NAMALWA (cell line): ENCODE measurements at places on chromosomes 13 and 19.
A peak's percentile ranks its signal among the peaks of the same experiment; 100 is the strongest.

GRCh38 chr13:64130171-64130570 lies 2714.5 kb upstream of the PCDH20 start:
- peak; percentile 0 for DNase-seq

DNA sequence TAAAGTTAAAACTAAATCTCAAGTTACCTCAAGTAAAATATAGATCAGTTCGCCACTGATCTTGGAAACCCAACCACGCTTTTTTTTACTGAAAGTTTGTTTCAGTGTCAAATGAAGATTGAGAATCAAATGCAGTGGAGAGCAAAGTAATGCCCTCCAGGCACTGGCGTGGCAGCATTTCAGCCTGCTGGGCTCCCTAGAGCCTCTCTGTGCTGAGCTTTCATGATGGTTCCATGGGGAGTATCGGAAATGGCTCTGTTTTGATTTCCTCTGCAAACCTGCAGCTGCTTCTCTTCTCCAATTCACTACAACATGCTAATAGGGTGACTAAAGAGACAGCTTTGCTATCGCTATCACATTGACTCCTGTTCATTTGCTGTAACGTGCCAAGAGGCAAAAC lies 141.6 kb downstream of the FGF14 start:
- no peak for DNase-seq

DNA sequence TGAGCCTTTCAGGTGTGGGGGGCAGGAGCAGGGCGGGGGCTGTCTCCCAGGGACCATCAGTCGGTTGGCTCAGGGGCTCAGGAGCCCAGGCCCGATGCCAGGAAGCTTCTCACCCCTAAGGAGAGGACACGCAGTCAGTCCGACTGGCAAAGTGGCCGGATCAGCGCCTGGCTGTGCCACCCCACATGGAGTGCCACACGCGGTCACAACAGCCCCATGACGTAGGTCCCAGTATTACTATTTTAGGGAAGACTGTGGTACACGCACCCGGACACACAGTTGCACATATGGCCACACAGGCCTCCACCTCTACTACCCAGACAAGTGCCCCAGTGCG lies 29.3 kb upstream of the GRTP1 start:
- no peak for DNase-seq

DNA sequence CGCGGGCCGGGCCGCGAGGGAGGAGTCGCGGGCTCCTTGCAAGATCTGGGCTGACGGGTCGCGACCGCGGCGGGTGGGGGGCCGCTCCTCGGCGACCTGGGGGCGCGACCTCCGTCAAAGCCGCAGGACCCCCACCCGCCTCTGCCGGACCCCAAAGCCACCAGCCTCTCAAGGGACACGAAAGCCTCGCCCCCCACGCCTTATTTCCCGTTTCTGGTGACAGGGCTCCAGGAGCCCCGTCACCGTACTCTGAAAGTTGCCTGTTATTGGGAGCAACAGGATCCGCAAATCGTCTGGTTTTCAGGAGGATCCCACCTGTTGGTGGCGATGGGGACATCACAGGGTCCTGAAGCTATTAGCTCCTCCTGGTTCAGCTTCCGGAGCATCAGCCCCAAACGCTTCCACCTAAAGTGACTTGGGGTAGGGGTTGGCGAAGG lies 530 bp downstream of the MAU2 start:
- no peak for DNase-seq

GRCh38 chr13:94569615-94570014 lies 26.3 kb downstream of the TGDS start:
- no peak for DNase-seq

DNA sequence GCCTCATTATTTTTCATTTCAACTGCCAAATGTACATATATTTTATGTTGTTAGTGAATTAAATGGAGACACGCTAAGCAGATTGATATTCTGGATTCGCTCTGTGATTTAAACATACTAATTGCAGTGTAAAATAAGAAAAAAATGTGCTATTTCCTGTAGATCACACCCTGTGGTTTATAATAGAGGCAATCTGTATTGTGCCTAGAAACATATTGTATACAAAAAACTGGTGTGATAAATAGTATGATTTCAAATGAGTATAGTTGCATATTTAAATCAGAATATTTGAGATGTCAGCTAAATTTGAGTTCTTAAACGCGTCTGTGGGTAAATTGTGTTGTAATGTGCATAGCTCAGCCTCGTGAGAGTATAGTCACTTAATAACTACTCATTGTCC lies 643.9 kb downstream of the TBC1D4 start:
- DNase-seq = no peak

GRCh38 chr13:22082030-22082429 lies 411.2 kb downstream of the FGF9 start:
- DNase-seq = no peak

- no peak for DNase-seq
Observed at GRCh38 chr13:84136582-84136981, 254.3 kb upstream of the SLITRK1 start.

GRCh38 chr19:16208064-16208759 lies 10.5 kb downstream of the AP1M1 start:
- DNase-seq = no peak

DNA sequence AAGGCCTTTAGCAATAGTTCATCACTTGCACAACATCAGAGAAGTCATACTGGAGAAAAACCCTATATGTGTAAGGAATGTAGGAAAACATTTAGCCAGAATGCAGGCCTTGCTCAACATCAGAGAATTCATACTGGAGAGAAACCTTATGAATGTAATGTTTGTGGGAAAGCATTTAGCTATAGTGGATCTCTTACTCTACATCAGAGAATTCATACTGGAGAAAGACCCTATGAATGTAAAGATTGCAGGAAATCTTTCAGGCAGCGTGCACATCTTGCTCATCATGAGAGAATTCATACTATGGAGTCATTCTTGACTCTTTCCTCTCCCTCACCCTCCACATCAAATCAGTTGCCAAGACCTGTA lies 19.8 kb downstream of the ZNF583 start:
- no peak for DNase-seq

GRCh38 chr13:32905864-32906180 lies 110.4 kb upstream of the KL start:
- DNase-seq = no peak

GRCh38 chr19:10408511-10409283 lies 5.4 kb upstream of the CDC37 start:
- DNase-seq = peak; percentile 67

DNA sequence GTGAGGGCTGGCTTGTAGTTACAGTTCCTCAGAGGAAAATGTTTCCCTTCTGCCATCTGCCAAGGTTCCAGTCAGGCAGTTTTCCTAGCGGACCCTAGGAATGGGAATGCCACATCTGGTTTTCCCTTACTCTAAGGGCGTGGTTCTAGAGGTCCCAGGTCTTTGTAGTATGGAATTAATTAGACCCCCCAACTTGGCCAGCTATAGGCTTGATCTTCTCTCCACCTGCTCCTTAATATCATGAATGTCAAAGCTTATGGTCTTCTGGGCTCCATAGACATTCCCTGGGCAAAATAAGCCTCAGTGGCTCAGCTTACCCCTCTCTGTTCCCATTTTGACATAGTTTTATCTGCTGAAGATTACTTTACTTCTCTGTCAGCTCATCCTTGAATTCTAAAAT lies 70.0 kb downstream of the ZNF568 start:
- no peak for DNase-seq

DNA sequence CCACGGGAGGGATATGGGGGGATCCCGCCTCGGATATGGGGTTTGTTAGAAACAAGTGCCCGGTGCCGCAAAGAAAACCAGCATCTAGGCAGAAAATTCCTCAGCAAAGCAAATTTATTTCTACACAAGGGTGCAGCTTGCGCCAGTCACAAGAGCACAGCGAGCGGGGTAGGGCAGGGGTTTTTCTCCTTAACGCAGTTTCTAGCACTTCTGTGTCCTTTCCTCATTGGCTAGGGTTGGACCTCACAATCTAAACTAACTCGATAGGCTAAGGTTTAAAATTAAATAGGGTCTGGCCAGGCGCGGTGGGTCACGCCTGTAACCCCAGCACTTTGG lies 595 bp downstream of the ZNF440 start:
- no peak for DNase-seq

DNA sequence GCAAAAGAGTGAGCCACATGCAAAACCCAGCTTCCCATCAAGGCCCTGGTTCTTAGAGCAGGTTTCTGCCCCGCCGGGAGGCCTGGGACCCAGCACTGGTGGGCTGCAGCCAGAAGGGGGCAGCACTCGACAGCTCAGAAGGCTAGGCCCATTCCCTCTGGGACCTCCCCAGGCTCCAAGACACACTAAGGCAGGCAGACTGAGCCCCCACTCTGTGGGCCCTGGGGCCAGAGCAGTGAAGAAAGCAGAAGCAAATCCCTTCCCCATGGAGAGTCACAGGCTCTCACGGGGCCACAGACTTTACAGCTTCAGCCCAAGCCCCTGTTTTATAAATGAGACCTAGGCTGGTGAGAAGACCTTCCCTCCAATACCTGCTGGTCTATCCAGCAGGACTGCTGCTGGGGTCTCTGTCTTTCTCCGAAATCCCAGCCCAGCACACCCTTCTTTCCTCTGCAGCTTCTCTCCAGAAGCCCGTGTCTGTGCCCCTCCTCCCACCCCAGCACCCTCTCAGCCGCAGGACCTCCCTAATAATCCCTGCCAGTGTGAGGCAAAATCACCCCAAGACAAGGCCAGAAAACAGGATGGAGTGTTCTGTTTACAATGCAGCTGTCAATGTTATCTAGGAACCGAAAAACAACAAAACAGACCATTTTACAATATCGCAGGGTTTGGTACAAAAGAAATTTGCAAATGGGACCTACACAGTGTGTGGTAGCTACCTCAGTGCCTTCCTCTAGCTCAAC lies 109.3 kb downstream of the ABCC4 start:
- DNase-seq = peak; percentile 86

- no peak for DNase-seq
Observed at GRCh38 chr19:54352546-54352945, 12.2 kb downstream of the LAIR1 start.

- DNase-seq = no peak
Observed at GRCh38 chr13:38635030-38635429, 51.8 kb upstream of the FREM2 start.

DNA sequence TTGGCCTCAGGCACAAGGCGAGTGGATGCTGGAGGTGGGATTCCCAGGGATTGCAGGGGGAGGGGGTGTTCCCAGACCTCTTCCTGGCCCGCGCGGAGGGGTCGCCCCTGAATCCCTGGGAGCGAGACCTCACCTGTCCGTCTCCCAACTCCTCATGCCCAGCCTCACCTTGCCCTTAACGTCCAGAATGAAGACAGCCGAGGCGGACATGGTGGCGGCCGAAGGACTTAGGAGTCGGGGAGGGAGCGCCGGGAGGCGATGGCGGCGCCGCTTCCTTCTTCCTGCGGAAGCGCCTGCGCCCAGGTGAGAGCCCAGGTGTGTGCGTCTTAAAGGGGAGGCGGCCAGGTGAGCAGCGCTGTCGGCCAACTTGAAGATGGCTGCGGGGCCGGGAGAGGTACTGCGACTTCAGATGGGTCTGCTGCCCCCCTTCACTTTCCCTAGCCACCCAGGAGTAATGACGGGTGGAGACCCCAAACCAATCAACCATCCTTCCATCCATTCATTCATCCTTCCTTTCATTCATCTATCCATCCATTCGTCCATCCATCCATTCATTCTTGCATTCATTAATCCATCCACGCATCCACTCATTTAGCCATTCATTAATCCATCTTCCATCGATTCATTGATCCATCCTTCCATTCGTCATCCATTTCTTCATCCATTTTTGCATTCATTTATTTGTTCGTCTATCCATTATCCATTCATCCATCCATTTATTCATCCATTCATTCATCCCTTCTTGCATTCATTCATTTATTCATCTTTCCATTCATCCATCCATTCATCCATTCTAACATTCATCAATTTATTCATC lies at the start of gene AP1M2:
TSS of gene AP1M2 (minus strand) at position 291 of the 817 bp plus-strand sequence. CDS start at position 210, 81 bp downstream.
- no peak for DNase-seq

- no peak for DNase-seq
Observed at GRCh38 chr13:95745289-95745688, 68.3 kb downstream of the DNAJC3 start.

GRCh38 chr13:46982856-46983582 lies 86.2 kb upstream of the HTR2A start:
- peak; percentile 53 for DNase-seq

DNA sequence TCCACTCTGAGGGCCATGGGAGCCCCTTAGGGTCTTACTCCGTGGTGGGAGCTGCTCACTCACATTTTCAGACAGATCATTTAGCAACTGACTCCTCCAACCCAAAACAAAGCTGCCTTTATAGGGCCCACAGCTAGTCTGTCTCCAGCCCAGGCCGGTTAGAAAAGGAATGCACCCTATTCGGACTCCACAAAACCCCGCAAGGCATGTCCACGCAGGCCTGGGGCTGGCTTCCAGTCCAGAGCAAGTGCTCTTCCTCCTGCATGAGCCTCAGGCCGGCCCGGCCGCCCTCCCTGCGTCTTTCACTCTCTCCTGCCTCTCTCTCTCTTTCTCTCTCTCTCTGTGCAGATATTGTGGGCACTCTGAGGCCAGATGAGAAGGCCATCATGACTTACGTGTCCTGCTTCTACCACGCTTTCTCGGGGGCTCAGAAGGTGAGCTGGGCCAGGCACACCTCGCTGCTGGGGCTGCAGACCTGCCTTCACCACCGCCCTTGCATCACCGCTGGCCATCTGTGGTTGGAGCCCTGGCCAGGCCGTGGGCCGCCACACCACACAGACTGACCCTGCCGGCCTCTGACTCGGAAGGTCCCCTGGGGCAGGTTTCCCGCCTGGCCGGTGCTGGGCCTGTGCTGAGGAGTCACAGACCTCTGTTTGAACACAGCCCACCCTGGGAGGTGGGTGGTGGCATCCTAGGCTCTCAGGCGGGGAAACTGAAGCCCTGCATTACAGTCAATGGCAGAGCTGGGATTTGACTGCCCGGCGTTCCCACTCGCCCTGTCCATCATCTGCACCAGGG lies 33.1 kb downstream of the CAPN12 start:
- no peak for DNase-seq

GRCh38 chr19:45779231-45780145 lies 2.8 kb downstream of the DMPK start:
- peak; percentile 92 for DNase-seq

- DNase-seq = no peak
Observed at GRCh38 chr13:101306773-101307172, 109.5 kb downstream of the NALCN start.

- DNase-seq = no peak
Observed at GRCh38 chr19:48382286-48382685, 9.1 kb downstream of the KDELR1 start.

DNA sequence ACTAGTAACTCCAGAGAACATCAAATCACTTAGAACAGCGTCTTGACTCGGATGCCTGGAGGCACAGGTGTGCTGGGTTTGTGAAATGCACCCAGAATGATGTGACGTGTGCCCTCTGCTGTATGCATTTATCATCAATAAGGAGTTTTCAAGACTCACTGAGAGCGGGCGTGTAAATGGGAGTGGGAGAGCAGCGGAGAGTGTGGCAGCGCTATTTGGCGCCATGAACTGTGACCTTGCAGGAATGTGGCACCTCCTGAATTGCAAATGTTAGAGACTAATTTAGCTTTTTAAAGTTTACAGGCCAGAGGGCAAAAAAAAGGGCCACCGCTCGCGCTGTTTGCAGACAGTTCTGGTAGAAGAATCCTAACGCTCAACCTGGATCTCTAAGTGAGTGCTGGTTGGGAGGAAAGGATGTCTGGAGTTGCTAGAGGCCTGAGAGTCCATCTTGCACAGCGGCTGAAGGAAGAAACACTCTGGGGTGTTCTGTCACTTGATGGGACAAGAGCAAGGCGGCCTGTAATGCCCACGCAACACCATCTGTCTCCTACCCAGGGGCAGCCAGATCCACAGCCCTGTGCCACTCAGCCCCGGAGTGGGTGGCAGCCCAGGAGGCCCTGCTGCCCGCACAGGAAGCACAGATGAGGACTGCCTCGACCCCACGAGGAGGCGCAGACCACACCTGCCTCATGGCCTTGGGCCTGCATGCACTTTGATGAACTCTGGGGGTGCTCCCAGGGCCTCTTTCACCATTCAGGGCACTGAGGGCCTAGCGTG lies 19.7 kb downstream of the RANBP3 start:
- DNase-seq = no peak

- DNase-seq = peak; percentile 57
Observed at GRCh38 chr19:50639121-50640112, at the start of gene SYT3. Gene SYT3, minus strand, starts transcription at chr19:50639881. Its CDS starts 2,470 bp downstream, at chr19:50637411.
